CD4-positive, alpha-beta T cell treated with Interleukin-17A for 4 hours (primary cell): ENCODE measurements at places on chromosomes 3 and 15.

- DNase-seq = no peak
Measured at GRCh38 chr3:31196881-31197364, 302.5 kb upstream of the GADL1 start.

GRCh38 chr3:78633626-78634025, 1134.2 kb downstream of the ROBO1 start:
- DNase-seq = no peak

GRCh38 chr3:178849199-178849910, 222.3 kb downstream of the ZMAT3 start:
- no peak for DNase-seq

- no peak for DNase-seq
Measured at GRCh38 chr3:59381282-59381681, 331.5 kb upstream of the CFAP20DC start.

- no peak for DNase-seq
Measured at GRCh38 chr3:180383332-180384020, 218.5 kb upstream of the TTC14 start.

DNA sequence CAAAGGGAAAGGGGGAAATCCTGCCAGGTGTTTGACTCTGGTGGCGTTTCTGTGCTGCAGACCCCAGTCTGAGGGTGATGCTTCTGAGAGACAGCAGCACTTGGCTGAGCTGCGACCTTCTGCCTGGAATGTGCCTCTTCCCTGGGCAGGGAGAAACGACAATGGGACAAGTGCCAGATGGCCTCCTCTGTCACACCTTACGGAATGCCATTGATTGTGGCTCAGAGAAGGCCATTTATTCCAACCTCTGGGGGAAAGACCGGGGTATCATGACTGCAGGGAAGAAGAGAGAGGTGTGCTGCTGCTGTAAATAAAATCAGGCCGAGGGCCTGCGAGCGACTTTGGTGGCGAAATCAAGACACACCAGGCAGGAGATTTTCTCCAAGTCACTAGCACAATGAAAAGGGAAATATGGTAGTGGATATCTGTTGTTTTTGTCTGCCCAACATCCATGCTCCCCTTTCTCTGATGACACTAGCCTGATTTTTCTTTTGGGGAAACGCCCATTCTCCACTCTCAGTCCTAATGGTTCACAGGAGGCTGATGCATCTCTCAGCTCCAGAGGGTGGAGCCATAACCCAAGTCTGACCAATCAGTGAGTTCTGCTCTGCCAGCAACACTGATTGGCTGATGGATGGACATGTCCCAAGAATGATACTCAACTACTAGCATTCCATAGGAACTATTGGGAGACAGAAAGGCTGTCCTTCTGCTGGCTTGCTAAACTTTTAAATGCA, 336.1 kb downstream of the FOXP1 start:
- peak; percentile 24 for DNase-seq

- no peak for DNase-seq
Measured at GRCh38 chr3:139288266-139288821, 55.5 kb upstream of the MRPS22 start.

DNA sequence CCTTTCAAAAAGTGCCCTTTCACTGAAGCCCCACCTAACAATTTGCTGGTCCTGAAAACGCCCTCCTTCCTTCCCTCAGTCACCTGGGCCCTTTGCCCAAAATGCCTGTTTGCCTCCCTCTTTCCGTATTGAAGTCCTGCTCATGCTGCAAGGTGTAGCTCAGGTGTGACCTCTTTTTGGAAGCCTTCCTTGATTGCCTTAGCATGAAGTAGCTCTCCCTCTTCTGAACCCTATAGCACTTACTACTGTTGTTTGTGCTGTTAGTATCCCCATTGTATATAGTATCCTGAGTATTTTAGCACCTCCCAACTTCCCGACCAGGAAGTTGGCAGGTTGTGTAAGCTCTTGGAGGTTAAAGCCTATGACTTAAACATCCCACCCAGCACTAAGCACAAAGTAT, 1.7 kb downstream of the PLS1 start:
- DNase-seq = no peak

- DNase-seq = no peak
Measured at GRCh38 chr3:180749796-180750195, 70.5 kb upstream of the CCDC39 start.

DNA sequence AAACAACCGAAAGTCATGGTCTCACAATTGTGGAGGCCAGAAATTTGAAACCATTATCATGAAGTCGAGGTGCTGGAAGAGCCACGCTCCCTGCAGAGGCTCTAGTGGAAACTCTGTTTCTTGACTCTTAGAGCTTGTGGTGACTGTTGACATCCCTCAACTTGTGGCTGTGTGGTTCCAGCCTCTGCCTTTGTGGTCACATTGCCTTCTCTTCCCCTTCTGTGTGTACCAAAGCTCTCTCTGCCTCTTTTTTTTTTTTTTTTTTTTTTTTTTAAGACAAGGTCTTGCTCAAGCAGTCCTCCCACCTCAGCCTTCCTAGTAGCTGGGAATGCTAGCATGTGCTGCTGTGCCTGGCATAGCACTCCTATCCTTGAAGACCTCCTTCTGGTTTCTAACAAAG, 48.7 kb upstream of the CRTC3 start:
- DNase-seq = peak; percentile 14

- no peak for DNase-seq
Measured at GRCh38 chr3:102756706-102757105, 321.9 kb downstream of the ZPLD1 start.

DNA sequence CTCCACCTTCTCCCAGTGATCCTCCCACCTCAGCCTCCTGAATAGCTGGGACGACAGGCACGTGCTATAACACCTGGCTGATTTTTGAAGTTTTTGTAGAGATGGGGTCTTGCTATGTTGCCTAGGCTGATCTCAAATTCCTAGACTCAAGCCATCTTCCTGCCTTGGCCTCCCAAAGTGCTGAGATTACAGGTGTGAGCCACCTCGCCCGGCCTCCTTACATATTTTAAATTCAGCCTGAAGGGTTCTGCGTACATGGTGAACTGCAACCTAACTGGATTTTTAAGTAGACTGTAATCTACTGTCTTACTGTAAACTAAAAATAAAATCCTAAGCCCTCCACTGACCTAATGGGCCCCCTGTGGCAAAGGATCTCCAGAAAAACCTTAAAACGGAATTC, 34.1 kb downstream of the MASP1 start:
- DNase-seq = no peak

DNA sequence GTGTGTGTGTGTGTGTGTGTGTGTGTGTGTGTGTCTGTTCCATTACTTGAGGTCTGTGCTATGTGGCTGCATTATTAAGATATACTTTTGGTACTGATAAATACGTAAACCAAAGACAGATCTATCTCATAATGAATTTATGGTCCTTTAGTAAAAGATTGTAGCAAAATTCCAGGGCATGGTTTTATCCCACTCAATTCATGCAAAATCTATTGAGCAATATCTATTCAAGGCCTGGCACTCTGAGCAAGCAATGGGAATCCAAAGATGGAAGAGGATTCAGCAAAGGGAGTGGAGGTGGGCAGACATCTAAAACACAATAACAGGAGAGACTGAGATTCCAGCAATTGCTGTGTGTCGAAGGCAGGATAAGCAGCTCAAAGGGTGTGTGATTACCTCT, 86.8 kb downstream of the RFTN1 start:
- DNase-seq = no peak

DNA sequence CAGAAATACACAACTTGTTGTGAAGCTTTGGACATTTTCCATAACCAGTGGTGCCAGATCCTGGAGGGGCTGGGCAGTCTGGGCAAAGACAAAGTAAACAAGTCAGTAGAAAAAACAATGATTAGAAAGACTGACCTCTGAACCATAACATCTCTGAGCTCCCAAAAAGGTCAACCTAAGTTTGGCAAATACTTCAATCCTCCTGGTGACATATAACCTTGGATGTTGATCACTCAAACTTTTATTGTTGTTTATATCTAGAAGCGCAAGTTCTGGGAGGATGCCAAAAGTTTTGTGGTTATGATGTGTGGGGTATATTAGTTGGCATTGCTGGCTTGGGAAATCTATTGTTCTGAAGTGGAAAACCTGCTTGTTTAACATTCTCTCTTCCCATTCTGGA, 257.7 kb downstream of the DIPK2A start:
- DNase-seq = no peak

DNA sequence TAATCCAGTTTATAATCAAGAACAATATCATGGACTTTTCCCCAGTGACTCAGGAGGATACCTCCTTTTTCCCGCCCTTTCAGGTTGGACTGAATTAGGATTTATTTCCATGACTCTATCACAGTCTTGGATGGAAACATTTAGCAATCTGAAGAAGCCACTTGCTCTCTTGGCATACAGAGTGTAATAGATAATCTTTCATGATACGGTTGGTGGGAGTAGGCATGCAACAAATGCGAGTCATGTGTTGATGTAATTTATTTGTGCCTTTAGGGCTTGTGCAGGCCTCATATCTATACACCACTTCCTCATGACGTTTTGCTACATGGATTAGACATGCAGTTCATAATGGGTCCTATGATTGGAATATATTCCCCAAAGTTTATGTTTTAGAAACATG, 54.2 kb upstream of the MCTP2 start:
- DNase-seq = no peak

DNA sequence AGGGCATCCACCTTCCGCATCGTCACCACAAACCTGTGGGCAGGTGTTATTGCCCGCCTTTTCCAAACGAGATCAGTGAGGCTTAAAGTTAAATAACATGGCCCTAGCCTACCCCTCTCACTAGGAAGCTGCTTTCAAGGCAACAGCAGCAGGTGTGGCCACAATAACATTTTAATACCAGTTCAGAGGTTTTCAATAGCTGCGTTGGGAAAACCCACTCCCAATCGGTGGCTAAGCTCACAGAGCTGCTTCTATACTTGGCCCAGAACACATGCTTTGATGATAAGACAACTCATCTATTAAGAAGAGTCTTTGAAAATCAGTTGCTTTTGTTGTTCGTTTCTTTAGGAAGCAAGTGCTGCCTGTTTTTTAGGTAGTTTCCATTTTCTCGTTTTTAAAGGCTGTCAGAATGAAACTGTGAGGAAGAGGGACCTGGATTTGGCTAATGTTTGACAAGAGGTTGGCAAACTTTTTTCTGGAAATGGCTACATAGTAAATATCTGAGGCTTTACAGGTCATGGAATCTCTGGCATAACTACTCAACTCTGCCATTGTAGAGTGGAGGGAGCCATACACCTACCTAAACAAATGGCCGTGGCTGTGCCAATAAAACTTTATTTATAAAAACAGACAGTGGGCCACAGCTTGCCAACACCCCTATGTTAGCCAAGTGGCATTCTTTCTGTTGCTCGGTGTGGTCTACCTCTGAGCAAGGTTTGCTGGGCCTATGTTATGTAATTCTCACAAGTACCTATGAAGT, 179.6 kb downstream of the FEZF2 start:
- DNase-seq = no peak

GRCh38 chr15:69141833-69142232, 18.6 kb upstream of the GLCE start:
- no peak for DNase-seq

DNA sequence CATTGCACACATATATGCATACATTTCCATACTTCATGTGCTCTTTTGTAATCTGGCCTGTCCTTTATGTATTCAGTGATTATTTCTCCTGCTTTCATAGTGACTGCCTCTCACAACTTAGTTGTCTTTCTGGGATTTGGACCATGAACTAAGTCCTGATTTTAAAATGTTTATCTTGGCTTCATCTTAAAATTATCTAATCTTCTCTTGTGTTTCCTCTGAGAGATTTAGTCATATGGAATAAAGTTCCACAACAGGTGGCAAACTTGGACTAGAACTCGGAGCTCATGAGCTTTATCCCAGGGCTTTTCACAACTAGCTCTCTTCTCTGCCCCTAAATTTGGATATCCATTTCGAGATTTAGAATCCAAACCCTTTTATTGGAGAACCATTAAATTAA, 44.3 kb downstream of the U2SURP start:
- DNase-seq = no peak

- DNase-seq = no peak
Measured at GRCh38 chr3:4314688-4315087, 11.5 kb downstream of the SETMAR start.

DNA sequence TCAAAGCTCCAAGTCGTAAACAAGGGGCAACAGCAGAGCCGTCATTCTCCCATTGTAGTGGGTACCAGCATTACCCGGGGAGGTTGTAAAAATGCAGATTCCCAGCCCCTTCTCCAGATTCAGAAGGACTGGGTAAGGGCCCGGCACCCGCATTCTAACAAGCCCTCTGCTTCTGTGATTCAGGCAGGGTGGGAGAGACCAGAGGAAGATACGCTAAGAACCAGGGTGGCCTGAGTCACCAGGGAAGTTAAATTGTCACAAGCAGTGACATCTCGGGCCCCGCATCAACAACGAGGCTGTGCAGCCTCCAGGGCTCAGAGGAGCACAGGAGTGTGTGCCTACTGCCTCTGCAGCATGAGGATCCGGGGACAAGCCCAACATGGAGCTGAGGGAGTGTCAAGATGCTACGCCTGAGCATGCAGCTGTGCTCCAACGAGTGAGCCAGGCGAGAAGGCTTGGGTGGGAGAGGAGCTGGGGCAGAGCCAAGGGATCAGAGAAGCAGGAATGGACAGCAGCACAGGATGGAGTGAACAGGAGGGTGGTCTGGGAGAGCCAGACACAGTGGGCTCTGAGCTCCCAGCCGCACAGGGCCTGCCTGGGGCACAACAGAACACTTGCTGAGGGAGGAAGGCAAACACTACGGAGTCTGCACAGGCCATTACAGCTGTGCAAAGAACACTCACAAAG, 68.5 kb downstream of the CPN2 start:
- DNase-seq = no peak

DNA sequence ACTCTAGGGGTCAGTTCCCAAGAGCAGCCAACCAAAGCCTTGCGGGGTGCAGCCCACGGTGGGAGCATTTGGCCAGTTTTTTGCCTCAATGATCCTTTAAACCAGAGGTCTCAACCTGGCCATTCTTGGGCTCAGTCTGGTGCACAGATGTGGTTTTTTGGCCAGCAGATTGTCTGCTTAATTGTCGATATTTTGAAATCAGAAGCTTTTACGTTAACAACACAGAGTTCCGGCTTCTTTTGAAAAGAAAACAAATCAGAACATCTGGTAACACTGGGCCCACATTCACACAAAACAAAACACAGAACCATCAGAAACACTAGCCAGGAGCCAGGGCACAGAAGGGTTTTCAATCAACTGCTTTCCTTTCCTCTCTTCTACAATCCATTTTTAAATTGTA, 127.7 kb downstream of the XXYLT1 start:
- DNase-seq = no peak
